ENCODE measurements at places on chromosomes 6 and 20. TPM values are rescaled to one million over a fixed set of nuclear protein-coding genes. Genes with fewer than 3 reads are reported as not detected.

Gene UBE2C
- 207 TPM for total RNA-seq

Gene LY86
- total RNA-seq = not detected

Gene BPIFA1
- not detected for total RNA-seq

Gene RTF2
- total RNA-seq = 108 TPM

Data from PC-9 (cell line).